Bone marrow (tissue), 2 donors: ENCODE measurements at places on chromosomes 12 and 14.

GRCh38 chr12:79532907-79533288 is 157.9 kb downstream of the PAWR start:
- DNase-seq: no peak

DNA sequence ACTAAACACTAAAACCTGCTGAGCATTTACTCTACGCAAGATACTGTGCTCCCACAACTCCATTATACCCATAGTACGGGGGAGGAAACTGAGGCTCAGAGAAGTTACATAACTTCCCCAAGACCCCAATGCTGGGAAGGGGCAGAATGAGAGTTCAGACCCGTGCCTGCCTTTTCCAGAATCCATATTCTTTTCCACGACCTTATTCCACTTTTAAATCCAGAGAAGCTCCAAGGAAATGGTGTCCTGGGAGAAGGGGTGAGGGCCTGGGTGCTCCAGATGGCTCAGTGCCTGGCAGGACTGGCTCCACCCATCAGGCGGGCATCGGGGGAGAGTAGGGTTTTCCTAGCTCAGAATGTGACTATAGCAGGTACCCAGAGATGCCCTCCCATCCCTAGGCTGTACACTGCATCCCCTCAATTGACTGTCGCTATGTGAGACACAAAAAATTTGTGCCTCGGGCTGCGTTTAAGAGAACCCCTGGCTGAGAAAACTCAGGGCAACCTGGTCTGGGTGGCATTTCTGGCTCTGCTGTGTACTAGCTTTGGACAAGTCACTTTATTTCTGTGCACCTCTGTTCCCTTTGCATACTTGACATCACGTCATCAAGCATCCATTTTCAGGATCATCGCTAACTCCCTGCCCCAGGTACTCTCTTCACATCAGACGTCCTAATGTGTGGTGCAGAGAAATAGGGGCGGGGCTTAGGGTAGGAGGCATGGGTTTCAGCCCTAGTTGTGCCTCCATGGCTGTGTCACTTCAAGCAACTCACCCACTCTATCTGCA is 11.6 kb upstream of the IQSEC3 start:
- DNase-seq: no peak

GRCh38 chr12:14961466-14962152 is at the start of gene ARHGDIB:
TSS of gene ARHGDIB (minus strand) at chr12:14961601. CDS start at chr12:14950712, 10,889 bp downstream.
- DNase-seq: peak; percentile 98

- DNase-seq: no peak
Measured at GRCh38 chr12:49843876-49844437, 1.1 kb upstream of the BCDIN3D start.

GRCh38 chr12:2844786-2845185 is 10.0 kb upstream of the NRIP2 start:
- DNase-seq: no peak

GRCh38 chr12:13171921-13172859 is 24.3 kb upstream of the EMP1 start:
- no peak for DNase-seq

DNA sequence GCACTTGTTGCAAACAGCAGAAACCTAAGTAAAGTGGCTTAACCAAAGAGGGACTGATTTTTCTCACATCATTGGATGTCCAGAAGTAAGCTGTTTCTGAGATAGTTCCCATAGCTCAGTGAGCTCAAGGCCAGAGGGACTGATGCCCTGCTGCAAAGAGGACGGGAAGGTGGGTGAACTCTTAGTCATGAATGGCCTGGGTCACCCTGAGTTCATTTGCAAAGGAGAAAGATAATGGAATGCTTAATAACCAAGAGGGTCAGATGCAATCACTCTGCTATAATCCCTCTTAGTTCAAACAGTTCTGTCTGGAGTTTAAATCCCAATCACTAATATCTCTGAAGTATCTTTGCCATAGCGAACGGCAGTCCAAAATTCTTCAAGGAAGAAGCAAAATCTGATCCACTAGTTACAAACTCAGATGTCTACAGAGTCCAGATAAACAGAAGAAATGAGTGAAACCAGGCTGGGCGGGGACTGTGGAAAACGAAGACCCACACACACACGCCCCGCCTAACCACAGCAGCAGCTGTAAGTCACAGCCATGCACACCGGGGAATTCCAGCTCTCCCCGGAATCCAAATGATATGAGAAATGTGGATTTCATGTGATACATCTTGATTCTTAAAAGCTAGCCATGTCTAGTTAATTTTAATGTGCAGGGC is 289.5 kb downstream of the TMEM132D start:
- no peak for DNase-seq

DNA sequence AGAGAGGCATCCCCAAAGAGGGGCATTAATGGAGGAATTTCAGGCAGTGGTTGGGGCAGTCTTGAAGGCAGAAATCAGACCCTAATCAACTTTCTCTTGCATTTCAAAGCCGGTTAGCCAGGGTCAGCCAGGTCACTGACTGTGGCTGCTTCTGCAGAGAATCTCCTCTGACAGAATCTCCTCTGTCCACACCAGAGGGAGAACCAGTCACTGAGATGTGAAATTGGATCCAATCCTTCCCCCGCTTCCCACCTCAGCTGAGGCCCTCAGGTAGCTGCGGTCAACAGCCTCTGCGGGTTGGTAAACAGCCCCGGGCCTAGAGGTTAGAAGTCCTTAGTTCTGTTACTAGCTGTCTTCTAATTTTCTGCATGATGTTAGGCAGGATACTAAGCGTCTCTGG is 39.8 kb upstream of the NUAK1 start:
- DNase-seq: no peak

DNA sequence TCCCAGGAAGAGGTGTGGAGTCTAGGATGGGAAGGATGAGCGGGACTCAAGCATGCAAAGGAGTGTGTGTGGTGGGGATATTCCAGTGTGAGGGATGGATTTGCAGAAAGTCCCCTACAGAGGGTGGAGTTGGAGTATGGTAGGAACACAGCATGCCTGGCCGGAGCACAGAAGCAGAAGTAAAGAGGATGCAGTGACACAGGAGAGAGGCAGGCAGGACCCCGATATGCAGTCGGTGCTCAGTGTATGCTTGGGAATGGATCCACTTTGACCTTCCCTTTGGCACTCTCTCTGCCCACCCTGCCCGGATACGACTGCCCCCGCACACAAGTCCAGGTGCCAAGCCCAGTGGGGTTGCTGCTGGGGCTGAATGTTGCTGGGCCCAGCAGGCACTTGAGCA is 21.3 kb downstream of the WSCD2 start:
- DNase-seq: no peak

DNA sequence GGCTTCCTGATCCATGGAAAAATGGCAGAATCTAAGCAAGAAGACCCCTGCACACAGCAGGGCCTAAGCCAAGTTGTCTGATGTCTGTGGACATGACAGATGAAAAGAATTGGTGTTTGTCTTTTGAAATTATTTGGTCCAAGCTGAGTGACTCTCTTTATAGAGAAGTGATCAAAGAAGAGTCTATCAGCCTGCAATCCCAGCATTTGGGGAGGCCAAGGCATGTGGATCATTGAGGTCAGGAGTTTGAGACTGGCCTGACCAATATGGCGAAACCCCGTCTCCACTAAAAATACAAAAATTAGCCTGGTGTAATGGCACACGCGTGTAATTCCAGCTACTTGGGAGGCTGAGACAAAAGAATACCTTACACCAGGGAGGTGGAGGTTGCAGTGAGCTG is 64.8 kb upstream of the TUNAR start:
- DNase-seq: no peak

- DNase-seq: no peak
Measured at GRCh38 chr14:50156111-50156510, 39.7 kb upstream of the VCPKMT start.

- DNase-seq: no peak
Measured at GRCh38 chr14:39861229-39861600, 429.0 kb upstream of the FBXO33 start.

GRCh38 chr12:23756416-23756815 is 193.1 kb downstream of the SOX5 start:
- DNase-seq: no peak

- no peak for DNase-seq
Measured at GRCh38 chr12:117038919-117039318, 60.3 kb downstream of the TESC start.

- no peak for DNase-seq
Measured at GRCh38 chr12:77429426-77429825, 364.1 kb upstream of the E2F7 start.

DNA sequence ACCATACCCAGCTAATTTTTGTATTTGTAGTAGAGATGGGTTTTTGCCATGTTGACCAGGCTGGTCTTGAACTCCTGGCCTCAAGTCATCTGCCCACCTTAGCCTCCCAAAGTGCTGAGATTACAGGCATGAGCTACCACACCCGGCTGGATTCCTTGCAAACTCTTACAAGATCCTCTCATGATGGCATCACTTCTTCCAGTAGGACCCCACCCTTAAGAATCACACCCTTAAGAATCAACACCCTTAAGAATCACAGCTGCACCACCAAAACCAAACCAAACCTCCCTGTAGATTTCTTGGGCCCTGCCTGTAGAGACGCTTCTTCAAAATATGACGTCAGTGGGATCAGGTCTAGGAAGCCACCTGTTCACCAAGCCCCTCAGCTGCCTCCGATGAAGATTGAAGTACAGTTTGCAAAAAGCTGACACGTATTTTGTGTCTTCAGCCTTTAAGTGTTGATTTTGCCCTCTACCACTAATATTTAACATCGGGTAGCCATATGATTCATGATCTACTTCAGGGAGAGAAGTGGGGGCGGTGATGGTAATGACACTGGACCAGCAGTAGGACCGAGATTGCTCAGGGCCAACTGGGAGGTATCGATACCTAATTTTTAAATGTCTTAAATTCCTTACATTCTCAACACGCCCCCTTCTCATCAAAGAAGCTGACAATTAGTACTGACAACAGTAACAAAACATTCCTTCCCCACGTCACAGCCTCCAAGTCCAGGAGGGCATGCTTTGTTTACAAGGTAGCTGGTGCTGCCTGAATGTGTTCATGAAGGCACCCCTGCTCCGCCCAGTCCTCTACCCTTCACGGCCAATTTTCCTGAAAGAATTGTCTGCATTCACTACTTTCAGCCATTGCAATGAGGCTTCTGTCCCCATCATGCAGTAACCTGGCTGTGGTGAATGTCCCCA is 57.2 kb downstream of the ESRRB start:
- no peak for DNase-seq

DNA sequence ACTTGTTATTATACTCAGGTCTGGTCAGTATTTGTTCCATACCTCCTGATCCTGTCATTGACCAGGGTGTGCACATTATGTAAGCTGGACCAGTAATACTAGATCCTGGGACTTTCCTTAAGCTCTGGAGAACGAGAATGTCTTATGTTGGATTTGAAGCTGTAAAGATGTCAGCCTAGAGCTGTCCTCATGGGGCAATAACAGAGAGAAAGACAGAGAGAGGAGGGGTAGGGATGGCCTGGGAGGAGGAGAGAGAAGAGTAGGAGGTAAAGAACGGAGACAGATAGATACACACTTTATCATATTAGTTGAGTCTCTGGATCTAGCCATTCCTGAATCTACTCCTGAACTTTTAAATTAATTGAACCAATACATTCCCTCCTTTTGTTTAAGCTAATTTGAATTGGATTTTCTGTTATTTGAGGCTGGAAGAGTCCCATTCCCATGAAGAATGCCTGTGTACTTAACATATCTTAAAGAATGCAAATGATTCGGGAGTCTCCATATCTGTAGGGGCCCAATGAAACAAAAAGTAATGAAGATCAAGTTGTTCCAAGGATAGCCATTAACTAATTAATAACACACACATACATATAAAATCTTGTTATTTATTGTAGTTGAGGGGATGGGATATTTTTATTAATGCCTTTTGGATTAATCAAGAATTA is 55.9 kb downstream of the PLEKHA5 start:
- DNase-seq: no peak

- peak; percentile 71 for DNase-seq
Measured at GRCh38 chr14:102437997-102438915, 71.3 kb downstream of the ANKRD9 start.

DNA sequence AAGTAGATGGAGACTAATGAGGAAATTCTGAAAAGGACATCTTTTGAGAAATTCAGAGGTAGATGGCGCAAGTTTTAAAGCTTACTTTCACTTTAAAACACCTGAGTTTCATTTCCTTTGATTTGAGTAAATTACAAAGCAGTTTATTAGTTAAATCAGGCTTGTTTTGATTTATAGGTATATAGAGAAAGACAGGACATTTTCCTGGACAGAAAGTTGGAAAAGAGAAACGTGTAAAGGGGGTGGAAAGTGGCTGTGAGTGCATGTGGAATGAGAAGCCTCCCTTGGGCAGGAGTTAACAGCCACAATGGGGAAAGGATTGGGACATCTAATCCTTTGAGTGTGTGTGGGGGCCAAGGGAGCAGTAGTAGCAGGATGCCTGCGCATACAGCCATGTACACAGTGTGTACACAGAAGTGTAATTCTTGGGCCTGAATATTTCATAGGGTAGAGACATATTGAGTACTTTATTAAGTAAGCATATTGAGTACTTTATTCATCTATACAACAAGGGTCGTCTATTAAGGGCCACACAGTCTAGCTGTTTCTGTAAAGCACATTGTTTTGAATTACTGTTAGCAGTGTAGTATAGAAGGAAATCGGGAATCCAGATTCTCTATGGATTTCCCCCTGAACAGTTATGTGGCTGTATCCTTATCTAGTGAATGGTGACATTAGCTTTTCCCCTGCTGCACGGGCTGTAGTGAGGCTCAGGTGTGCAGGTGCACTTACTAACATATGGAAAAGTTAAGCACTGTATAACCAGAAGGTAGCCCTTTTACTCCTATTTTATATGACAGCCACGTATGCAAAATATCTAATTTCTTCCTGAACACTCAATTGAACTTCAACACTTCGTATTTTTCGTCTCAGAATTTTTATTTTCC is 19.1 kb downstream of the MARK3 start:
- no peak for DNase-seq

- DNase-seq: no peak
Measured at GRCh38 chr12:46205294-46205693, 63.5 kb downstream of the SLC38A1 start.

- DNase-seq: no peak
Measured at GRCh38 chr12:47415054-47415453, 290.8 kb downstream of the RPAP3 start.

GRCh38 chr14:99733211-99733539 is 49.1 kb downstream of the CYP46A1 start:
- DNase-seq: no peak

DNA sequence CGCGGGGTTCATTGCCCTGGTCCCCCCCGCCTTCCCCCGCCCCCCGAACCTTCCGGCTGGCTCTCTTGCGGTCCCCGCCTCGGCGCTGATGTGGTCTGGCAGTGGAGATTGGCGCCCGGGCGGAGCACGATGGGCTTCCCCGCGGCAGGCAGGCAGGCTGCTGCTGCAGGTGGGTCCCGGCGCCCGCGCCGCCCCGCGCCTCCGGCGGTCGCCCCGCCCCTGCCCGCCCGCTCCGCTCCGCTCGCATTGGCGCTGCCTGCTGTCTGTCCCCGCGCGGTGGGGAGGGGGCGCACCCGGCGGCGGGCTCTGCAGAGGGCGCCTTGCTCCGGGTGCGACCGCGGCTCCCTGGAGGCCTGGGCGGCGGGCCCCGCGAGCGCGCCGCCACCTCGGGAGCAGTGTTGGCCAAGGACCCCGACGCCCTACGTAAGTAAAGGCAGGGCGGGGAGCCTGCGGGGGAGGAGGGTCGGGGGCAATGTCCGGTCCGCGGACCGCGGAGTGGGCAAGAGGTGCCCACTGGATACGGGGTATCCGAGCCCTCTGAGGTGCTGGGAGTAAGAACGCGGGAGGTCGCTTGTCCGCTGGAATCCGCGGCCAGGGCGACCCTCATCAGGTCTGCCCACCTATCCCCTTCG is at the start of gene AKAP5:
Gene AKAP5, plus strand, starts transcription at position 309 of the 632 bp plus-strand sequence. CDS start 2,896 bp downstream, outside the sequence.
- DNase-seq: no peak
